Activated gamma-delta T cell treated with Interleukin-2 at 50 U/mL for 16 hours (primary cell): ENCODE measurements at places on chromosomes 6 and 20.

DNA sequence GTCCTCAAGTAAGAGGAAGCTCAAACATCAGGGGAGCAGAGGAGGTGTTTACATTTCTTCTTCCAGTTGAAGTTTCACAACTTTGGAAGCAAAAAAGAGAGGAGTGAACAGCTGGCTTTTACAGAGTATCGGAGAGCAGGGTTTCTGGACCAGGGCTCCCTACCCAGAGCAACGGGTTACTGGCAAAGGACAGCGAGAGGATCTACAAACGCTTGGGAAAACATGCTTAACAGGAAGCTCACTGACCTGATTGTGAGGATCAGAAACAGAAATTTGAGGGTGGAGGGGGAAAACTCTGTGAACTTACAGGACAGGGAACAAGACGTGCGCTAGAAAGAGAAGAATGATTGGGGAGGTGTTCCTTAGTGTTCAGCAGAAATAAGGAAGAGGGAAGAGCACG lies 85.7 kb upstream of the TAB2 start:
- no peak for DNase-seq

DNA sequence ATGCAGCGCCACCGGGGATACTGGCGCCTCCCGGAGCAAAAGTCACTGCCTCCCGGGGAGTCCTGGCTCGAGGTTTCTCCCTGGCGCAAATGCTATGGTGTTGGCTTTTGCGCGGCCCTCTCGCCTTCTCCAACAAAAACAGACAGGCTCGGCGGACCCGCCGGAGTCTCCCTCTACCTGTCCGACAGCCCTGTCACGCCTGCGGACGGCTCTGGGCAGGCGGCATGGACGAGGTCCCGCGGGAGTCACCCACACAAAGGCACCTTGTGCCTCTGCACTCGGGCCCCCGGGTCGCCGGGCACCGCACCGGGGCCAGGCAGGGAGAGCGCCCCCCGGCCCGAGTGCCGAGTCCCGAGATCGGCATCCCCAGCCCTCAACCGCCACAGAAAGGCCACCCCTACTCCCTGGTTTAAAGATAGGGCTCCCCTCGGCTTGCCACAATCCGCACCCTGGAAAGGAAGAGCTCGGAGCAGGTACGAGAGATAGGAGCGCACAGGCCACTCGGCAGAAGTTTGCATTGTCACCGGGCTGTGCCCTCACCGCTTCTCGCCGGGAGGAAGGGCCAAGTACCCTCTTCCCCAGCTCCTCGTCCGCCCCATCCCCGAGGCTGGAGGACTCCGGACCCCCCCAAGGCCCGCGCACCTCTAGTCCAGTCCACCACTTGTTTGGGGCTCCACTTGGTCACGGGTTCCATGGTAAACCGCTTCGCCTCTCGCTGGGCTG lies 903 bp downstream of the CNKSR3 start:
- no peak for DNase-seq

- no peak for DNase-seq
Observed at GRCh38 chr20:1927217-1927616, 32.0 kb downstream of the SIRPA start.

DNA sequence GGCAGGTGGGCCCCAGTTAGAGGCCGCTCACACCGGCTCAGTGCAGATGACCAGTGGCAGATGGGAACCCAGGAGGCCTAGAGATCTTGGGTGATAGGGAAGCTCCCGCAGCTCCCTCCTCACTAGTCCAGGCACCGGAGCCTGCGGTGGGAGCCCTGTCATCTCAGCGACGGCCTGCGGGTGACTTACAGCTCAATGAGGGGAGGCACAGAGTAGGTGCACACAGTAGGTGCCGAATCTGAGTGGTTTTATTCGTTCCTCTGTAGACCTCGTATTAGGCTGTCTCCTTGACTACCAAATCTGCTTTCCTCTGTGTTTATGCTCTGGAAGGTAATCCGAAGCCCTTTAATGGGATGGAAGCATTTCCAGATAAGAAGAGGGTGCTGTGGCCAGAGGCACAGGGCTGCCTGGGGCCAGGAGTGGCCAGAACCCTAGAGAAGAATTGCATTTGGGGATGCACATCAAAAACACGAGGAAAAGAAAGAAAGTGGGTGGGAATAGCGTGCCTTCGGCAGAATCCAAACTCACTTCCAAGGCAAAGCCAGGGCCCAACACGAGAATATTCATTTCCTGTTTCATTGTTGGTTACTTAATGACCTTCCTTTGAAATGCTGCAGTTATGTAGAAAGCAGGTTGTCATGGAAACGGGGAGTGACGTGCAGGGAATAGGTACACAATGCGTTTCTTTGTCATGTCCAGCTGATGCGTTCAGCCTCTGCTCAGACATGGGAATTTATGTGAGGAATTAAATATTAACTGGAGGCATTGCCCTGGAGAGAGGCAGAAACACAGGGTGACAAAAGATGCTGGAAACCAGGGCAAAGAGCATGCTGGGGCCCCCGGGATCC lies 24.7 kb downstream of the MYT1 start:
- no peak for DNase-seq

GRCh38 chr6:26576929-26577719 lies 19.6 kb upstream of the ABT1 start:
- peak; percentile 41 for DNase-seq

GRCh38 chr6:24329022-24329421 lies 28.8 kb downstream of the DCDC2 start:
- DNase-seq, result no peak

DNA sequence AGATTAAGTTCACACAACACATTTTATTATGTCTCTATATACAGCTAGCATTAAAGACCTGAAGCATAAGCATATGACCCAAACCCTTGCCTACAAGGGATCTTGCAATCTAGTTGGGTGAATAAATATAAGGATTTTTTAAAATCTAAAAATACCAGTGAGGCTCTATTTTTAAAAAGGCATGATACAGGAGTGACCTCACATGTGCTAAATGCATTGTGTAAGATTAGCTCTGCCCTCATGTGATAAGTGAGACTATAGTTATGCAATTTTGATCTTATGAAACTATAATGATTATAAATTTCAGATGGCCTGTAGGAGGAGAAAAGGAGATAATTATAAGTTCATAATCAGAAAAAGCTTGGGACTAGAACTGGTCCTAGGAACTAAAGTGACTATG lies 451.0 kb upstream of the MAN1A1 start:
- DNase-seq, result no peak

DNA sequence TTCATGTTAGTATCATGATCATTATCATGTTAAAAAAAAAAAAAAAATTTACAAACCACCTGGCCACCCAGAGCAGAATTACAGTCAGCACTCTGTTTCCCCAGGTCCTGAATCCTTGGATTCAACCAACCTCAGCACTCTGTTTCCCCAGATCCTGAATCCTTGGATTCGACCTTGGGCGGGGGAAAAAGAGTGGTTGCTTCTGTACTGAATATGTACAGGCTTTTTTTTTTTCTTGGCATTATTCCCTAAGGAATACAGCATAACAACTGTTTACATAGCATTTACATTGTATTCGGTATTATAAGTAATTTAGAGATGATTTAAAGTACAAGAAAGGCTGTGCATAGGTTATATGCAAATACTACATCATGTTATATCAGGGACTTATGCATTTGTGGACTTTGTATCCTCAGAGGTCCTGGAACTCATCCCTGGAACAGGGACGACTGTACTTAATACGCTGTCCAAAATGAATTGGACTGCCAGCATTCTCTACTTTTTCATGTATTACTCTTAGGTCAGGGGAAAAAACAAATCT lies 31.2 kb downstream of the GCNT2 start:
- DNase-seq, result no peak

DNA sequence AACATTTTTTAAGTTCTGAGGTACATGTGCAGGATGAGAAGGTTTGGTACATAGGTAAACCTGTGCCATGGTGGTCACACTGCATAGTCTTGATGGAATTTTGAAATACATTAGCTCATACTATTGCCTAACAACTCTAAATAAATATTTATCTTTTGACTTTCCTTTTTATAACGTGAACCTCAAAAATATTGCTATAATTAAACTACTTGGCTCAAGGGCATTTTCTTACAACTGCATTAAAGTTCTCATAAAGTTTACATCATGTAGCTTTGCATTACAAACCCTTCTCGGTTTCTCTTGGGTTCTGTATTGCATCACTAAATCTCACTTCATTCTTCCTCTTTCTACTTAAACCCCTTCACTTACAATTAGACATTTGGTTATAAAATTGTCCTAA lies 636.0 kb upstream of the PTCHD4 start:
- no peak for DNase-seq

GRCh38 chr6:150651808-150652470 lies 52.3 kb downstream of the PLEKHG1 start:
- DNase-seq, result no peak

DNA sequence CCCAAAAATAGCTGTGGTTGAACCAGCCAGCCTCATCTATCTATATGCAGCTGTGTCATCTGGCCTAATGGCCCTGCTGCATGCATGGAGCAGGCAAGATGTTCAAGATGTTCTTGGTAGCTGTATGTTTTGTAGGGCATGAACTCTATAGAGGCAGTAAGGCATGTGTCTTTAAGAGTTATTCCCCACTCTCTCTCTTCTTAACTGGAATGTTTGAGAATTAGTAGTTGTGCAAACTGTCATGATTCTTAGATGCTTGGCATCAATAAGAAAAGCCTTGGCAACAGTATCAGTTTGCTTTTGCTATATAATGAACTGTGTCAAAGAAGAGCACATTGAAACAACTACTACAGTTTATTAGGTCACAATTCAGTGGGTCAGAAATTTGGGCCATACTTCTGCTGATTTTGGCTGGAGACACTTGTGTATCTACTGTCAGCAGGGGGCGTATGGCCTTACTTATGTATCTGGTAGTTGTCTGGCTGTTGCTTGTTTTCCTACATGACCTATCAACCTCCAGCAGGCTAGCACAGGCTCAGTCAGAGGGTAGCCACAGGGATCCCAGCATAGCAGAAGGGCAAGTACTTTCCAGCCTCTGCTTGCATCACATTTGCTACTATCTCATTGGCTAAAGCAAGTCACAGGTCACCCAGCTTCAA lies 56.1 kb upstream of the LAMP5 start:
- no peak for DNase-seq

DNA sequence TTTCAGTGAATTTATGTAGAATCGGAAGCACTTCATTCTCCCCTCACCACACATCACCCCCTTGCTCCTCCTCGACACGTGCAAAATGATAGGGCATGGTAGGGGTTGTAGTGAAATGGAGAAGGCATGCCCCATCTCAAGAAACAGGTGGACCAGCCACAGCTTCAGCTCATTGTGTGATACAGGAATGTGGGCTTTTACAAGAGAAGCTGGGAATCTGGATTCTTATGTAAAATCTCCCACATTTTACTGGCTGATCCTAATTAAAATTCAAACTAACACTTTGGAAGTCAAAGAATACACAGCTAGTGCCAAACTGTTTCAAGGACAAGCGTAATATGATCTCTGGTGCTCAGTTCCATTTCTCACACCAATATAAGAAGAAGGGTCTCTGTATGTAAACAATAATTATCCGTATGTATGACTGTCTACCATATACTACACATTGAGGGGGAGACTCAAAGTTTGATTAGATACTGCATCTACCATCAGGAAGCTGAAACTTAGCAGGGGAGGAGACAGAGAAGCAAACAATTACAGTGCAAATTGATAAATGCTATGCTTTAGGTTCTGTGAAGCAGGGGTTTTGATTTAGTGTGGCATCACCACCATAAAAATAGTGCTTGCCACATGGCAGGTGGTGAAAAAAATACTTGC lies 24.3 kb upstream of the KIAA0408 start:
- DNase-seq, result no peak

DNA sequence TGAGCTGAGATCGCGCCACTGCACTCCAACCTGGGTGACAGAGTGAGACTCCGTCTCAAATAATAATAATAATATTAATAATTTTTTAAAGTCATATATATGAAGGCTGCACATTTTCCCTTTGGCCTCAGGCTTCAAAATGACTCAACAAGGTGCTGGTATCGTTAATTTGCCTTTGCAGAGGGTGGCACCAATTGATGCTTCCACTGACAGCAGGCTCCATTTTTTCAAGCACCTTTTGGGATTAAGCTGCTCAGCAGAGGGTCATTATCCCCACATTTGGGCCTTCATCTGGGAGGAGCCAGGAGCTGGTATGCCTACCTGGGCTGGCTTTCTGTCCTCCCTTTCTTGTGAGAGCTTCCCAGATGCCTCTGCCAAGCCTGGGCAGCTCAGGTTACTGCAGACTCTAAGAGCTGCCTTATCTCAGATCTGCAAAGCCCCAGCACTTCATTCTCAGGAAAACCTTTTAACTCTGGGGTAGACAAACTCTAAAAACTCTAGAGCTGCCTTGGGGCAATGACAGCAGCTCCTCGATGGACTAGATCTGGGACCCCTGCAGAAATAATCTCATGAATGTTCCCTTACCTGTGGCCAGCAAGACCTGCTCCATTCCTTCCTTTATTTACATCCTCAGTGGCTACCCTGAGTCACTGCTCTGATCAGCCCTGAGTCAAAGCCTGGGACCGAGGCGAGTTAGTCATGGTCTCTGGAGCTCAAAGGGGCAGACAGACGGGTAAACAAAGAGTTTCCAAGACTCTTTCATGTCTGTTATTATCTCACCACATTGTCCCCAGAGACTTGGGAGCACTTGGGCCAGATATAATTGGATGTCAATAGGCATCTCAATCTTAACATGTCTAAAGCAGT lies 80.0 kb upstream of the EYA2 start:
- DNase-seq, result no peak

GRCh38 chr6:29673161-29673560 lies 7.8 kb downstream of the ZFP57 start:
- DNase-seq, result no peak

DNA sequence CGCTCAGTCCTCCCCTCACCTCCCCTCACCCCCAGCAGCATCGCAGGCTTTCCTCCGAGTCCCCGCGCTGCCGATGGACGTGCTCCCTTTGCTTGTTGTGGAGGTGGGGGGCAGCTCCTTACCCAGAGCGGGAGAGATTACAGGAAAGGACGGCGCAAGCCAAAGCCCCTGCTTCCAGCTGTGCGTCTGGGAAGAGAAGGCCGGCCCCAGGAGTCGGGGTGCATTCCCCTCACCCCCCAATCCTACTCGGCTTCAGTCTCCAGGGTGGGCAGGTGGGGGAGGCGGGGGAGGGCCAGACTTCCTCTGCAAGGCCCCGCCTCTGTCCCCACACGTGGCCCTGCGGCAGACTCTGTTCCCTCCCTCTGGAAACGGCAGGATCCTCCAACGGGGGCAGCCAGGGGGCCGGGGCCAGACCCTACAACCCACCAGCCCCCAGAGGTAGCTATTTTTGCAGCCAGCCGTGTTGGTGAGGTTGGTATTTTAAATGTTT lies 43.6 kb downstream of the NTSR1 start:
- no peak for DNase-seq

DNA sequence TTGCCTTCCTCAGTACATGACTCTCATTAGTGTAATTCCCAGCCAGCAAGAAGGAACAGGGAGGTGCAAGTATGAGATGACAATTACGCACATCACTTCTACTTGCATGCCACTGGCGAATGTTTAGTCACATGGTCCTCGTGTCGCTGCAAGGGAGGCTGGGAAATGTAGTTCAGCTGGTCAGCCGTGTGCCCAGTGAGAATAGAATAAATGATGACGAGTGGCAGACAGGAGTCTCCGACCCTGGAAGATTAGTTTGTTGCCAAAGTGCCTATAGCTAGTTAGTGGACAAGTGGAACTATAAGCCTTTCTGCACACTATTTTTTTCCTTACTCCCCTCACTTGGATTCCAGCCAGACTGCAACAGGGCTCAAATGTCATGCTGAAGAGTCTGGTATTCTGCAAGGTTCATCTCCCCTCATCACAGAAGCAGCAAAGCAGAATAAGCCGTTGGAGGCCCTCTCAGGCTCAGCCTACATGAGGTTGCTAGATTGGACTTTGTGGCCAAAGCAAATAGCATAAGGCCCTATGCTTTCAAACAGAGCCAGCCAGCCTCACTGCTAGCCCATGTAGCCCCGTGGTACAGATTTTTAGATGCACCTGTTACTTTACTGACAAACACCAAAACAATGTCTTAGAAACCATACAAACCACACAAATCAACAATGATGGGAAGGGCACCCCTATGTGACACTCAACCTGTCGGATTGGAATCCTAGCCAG lies 9.7 kb downstream of the LINC00237 start:
- no peak for DNase-seq
